ENCODE measurements at places on chromosomes 1 and 21.

DNA sequence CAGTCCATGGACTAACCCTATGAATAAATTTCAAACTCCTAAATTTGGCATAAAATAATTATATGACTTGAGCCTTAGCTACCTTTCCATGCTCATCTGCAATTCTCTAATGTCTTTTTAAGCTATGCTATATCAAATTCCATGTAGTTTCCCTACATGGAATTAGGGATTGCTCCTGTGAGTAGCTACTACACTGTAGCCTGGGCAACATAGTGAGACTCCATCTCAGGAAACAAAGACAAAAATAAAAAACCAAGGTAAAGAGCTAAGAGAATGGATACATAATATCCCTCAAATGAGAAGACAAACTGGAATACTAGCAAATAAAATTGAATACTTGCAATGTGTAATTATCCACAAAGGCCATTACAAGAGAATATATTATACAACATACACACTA is 37.5 kb downstream of the ATP1B1 start:
- DNase-seq, result no peak

- DNase-seq, result no peak
Observed at GRCh38 chr1:201649761-201650622, 111.1 kb downstream of the NAV1 start.

- DNase-seq, result no peak
Observed at GRCh38 chr1:67937651-67938050, 104.4 kb upstream of the GNG12 start.

GRCh38 chr1:12714710-12715475 is 1.0 kb upstream of the AADACL3 start:
- DNase-seq, result no peak

DNA sequence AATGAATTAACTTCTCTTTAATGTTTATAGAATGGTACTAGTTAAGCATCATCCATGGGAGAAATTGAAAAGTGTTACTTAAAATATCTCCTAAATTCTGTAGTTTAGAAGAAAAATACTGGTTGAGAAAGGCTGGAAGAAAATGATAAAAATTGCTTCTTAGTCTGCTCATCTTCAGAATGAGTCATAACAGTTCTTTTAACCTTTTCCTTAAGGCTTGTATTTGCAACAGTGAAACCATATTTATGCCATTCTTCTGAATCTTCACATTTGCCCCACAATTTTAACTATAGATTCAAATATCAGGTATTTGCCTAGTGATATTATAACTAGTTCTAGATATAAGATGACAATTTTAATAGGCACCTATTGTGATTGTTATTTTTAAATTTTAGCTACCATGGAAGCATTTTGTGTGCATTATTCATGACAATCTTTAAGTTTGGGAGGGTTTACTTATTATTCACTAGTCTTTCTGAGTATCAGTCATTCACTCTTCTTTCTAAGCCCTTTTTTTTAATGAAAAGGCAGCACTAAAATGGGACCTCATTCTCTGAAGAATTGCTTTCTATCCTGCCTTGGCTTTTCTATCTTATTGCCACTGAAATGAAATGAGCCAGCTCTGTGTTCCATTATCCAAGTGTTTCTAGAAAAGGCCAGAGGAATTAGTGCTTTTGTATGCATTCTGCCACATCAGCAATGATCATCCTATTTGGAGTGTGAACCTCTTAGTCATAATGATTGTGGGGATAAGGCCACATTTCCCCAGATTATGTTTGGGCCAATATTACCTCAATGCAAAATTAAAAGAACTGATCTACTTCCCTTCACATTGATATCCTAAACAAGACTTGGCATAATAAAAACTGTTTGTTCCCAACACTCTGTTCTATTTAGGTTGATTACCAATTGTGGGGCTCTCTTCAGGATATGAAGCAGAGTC is 58.4 kb downstream of the SAMSN1 start:
- no peak for DNase-seq

- no peak for DNase-seq
Observed at GRCh38 chr1:57420981-57421785, 2.7 kb downstream of the DAB1 start.

DNA sequence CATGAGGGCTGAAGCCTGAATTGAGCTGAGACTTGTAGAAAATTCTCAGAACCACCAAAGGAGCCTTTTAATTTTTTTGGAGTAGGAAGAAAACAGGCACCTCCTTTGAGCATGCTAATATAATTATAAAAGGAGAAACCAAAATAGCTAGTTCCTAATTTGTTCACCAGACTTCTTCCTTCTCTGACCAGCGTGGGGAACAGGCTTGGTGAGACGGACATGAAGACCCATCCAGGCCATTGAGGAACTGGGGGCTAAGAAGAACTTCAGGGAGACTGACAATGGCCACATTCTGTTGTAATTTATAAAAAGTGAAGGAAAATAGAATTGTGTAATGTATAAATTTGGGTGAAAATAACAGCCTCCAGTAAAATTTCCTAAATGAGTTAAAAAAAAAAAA is 62.6 kb downstream of the MAN1C1 start:
- no peak for DNase-seq

DNA sequence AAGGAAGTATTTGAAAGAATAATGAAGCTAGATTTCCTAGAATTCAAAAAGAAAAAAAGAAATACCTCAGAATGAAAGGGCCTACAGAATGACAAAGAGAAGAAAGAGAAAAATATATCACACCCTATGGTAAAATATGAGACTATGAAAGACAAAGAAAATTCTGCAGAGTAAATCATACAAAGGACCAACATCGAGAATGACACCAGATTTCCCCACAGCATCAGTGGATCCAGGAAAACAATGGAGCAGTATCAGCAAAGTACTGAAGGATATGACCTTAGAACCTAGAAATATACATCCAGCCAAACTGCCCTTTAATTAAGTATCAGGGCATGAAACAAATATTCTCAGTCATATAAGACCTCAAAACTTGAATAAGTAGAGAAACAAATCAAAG is 21.2 kb upstream of the IFNAR2 start:
- DNase-seq, result no peak

- DNase-seq, result no peak
Observed at GRCh38 chr1:204831186-204831585, 39.5 kb upstream of the NFASC start.

- no peak for DNase-seq
Observed at GRCh38 chr1:9716404-9717192, 65.1 kb downstream of the PIK3CD start.

DNA sequence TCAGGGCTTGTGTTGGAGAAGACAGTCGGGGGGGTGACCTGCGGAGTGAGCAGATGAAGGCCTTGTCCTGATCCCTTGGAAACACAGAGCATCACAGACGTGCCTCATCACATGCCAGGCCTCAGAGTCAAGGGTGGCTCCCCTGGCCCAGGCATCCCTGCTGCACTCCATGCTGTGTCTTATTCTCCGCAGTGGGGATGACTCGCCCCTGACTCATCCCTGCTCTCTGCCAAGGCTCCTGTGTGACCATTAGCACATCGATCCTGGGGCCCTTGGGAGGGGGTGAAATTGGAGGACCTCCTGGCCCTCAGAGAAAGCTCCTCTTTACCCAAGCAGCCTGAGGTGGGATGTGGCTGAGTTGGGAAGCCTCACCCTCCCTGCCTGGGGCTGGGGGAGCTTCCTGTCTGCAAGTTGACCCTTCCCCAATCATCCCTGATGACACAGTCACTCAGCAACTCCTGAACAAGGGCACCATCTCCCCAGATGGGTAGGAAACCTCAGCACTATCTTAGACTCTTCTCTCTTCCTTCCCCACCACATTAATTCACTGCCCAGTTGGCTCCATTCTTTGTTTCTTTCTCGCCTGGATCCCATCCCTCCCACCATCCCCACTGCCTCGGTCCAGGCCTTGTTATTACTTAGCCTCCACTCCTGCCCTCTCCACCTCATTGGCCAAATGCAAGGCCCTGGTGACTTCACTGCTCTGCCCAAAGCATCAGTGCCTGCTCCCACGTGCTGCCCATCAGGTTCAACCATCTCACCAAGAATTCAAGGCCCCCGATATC is 74.6 kb downstream of the CAMK2N1 start:
- DNase-seq, result no peak

- DNase-seq, result no peak
Observed at GRCh38 chr1:240765732-240766363, 153.9 kb upstream of the GREM2 start.

DNA sequence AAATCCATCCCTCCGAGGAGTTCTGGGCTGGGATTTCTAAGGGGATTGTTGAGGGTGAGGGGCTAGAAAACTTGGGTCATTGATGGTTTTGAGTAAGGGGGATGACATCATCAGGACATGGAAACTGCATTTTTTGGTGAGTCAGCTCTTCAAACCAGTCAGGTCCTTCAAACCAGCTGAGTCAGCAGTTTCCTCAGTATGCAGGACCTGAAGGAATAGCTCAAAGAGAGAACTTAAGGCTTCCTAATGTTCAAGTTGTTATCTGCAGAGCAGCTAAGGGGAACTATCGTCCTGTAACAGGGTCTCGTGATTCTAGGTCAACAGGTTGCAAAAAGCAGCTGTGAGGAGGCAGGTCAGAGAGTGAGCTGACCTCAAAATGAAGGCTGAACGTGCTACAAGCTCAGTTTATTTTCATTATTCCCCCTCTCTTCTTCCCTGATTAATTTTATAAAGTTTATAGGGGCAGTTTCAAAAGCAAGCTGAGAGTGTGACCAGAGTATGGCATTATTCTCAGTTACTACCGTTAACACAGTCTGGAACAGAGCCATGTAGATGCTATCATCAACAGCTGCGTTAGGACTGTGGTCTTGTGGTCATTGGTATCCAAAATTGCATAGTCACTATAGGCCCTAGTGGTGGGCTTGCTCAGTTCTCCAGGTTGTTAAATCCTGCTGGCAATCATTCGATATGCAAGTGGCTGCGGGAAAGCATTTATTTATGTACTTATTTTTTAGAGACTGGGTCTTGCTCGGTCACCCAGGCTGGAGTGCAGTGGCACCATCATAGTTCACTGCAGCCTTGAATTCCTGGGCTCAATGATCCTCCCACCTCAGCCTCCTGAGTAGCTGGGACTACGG is 10.7 kb upstream of the SDC3 start:
- DNase-seq, result peak; percentile 75

- no peak for DNase-seq
Observed at GRCh38 chr1:29342351-29342750, 106.0 kb downstream of the PTPRU start.

DNA sequence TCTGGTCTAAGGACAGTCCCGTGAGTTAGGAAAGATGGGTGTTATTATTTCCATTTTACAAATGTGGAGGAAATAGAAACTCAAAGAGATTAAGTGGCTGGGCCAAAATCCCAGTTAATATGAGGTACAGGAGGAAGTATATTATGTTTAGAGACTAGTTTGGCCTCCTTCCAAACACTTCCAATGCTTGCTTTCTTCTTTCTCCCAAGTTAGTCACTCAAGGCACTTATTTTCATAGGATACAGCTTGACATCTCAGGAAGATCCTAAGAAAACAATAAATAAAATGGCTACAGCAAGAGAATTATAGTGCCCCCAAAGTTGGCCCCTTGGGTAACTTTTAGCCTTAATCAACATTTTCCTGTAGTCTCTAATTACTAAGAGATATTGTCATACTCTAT is 47.5 kb upstream of the IPO9 start:
- no peak for DNase-seq

DNA sequence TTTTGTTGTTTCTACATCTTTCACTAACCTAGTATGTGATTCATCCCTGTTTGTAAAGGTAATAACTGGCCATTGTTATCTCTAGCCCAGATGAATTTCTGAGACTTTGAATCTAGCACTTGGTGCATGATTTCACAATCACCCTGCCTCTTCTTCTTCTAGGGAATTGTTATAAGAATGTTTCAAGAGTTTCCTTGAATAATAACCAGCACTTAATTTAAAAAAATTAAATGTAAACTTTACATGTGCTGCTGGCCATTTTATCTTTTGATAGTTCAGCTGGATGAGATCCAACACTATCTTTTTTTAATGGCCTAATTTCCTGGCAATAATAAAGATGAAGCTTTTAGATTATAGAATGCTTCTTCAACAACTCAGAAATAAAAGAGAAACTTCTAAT is 31.8 kb downstream of the UBE2U start:
- no peak for DNase-seq

DNA sequence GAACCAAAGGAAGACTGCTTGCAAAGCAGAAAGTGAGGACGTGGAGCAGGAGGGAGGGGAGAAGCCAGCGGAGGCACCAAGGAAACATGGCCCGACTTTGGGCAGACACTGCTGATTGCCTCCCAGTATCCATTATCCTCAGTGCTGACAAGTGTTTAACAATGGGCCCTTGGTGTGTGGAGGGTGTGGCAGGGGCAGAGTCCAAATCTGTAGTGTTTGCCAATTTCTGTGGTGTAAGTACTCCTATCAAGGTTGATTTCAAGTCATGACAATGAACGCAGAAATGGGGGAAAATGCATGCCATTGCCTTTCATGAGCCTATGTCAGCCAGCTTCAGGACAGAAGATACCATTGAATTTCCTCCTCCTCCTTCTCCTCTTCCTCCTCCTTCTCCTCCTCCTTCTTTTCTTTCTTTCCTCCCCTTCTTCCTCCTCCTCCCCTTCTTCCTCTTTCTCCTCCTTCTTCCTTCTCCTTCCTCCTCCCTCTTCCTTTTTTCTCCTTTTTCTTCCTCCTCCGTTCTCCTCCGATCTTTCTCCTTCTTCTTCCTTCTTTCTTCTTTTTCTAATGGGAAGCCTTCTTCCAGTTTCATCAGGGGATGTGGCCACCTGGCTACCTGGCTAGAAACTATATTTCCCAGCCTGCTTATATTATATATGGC is 10.3 kb upstream of the PHC2 start:
- no peak for DNase-seq

- peak; percentile 77 for DNase-seq
Observed at GRCh38 chr1:91075233-91076135, 53.6 kb upstream of the ZNF644 start.

DNA sequence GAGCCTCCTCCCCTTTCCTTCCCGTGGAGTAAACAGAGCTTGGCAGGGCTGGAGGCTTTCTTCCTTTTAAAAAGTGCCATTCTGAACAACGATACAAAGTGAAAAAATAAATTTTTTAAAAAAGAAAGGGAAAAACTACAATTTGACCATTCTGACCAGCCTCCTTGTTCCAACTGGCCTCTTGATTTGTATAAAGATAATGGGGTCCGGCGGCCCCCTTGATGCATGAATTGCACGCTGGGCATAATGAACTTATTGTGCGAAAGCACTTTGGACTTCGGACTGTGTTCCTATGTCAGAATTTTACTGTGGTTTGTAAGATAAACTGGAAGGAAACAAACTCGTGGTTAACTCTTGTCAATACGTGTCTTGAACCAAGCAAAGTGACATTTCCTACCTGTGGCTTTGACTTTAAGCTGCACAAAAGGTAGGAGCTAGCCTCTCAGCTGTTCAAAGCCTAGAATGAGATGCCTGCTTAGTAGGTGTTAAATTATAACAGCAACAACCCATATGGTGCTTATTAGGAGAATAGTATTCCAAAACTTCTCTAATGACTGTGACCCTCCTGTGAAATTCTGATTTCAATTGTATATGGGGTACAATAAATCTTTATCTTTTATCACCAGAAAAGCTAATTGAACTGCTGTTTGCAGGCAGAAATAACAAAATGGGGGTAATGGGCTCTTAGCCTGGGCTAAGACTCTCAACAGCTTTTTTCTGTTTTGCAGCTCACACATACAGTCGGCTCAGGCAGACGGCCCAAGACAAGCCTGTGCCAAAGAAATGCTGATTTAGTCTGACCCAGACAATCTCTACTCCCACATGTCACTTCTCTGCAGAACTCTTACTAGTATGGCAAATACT is 9.3 kb downstream of the IRF2BP2 start:
- peak; percentile 50 for DNase-seq

GRCh38 chr1:237677979-237678378 is 212.7 kb downstream of the ZP4 start:
- DNase-seq, result peak; percentile 2

All from KBM-7 (cell line).